ENCODE measurements at places on chromosomes 7 and 10.

- DNase-seq: no peak
Observed at GRCh38 chr10:58264780-58265179, 2.9 kb downstream of the IPMK start.

DNA sequence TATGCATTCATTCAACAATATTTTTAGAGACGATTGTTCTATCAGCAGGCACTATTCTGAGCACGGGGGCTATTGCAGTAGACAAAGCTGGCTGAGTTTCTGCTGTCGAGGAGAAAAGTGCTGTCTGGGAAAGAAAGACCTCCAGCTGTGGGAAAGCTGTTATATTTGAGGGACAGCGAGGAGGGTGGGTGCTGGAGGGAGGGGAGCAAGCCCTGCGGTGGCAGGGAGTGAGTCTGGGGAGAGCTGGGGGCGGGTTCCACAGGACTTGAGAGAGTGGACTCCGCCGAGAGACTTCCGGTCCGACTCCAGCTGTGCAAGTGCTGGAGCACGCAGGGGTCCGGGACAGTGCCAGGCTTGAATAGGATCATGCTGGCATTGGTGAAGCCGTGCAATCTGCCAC is 602.1 kb upstream of the FOXK1 start:
- no peak for DNase-seq

DNA sequence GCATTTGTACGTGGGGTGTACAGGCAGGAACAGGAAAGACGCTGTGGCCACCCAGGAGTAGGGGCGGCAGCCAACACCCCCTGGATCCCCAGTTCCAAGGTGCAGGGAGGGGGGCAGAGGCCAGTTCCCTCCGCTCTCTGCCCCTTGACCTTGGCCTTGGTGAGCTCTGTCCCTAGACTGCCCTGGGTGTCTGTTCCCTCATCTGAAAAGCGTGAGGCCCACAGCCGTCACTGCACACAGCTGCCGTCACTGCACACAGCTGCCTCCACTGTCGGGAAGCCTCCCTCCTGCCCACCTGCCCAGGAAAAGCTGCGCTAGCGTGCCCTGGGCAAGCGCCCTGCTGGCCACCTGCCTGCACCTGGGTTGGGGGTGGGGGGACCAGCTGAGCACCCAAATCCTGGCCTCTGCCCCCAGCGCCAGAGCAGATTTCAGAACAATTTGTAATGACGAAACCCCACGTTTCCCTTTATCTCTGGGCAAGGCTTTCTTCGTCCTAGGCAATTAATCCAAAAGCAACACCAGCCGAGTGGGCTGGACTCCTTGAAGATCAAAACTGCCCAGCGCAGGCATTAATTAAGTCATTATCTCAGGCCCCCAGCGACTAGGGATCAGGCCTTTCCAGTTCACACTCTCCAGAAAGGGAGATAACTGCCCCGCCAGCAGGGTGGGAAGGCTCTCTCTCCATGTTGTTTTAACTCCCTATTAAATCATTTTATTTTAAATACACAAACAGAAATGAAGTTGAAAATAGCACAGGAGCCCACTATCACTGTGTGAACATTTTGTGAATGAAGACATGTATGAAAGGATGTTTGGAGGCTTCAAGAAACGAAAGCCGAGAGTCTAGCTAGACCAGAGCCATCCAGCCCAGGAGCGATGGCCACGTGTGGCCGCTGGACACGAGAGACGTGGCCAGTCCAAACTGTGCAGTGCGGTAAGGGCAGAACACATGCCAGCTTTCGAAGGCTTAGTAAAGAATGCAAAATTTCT is 4.0 kb upstream of the PDGFA start:
- no peak for DNase-seq

DNA sequence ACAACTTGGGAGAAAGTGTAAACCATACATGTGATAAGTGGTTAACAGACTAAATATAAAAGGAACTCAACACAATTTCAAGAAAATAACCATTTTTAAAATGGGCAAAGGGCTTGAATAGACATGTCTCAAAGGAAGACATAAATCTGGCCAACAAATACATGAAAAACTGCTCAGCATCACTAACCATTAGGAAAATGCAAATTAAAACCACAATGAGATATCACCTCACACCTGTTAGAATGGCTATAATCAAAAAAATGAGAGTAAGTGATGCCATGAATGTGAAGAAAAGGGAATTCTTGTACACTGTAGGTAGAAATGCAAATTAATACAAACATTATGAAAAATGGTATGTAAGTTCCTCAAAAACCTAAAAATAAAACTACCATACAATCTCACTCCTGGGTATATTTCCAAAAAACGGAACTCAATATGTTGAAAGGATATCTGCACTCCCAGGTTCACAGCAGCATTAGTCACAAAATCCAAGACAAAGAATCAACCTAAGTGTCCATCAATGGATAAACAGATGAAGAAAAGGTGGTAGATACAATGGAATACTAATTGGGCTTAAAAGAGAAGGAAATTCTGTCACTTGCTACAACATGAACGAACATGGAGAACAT is 5.6 kb downstream of the SNX13 start:
- no peak for DNase-seq

GRCh38 chr10:124172181-124172916 is 79.0 kb upstream of the CHST15 start:
- DNase-seq: no peak

GRCh38 chr7:37901236-37901827 is 15.3 kb downstream of the SFRP4 start:
- no peak for DNase-seq

DNA sequence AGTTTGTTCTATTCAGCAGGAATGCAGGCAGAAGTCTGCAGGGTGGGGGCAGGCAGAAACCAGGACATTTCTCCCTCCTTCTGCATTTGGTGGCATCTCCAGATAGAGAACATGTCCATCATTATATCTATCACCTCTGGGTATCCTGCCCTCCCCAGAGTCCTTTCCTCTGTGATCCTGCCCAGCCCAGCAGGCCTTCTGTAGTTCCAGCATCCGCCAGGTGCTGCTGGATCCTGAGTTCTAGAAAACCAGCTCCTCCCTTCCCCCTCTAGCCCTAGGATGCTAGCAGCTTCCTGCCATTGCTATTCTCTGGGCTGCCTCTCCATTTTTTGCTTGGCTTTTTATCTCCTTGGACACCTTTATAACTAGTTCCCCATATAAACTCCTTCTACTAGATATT is 180.3 kb downstream of the KCNMA1 start:
- DNase-seq: no peak

All from central memory CD8-positive, alpha-beta T cell (primary cell).